CD4-positive, alpha-beta T cell treated with Interleukin-1 beta for 1 hour (primary cell): ENCODE measurements at places on chromosomes 13 and 19.

GRCh38 chr19:2385053-2385721 is 25.1 kb downstream of the TMPRSS9 start:
- DNase-seq = no peak

DNA sequence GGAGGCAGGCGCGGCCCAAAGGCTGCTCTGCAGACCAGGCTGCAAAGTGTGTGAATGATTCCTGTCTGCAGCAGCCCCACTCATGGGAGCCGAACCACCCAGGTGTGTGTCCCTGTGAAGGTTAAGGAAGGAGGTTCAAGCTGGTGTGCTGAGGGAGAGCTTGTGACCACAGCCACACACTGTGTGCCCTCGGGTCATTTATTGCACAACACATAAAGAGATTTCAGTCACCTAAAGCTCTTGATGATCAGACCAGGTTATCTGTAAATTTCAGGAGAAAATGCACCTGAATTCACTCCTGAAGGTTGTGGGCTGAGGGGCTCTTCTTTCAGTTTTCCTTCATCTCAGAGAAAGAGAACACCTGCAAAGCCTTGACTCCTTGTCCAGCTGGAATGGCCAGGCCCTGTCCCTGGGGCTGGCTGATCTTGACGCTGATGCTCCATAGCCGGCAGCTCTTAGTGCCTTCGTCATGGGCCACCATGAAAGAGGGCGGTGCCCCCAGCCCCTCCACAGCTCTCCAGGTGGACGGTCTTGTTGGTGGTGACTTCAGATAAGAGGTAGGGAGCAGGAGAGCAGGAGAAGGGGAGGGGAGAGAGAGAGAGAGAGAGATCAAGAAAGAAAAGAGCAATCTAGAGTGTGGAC is 110.8 kb upstream of the C1QTNF9B start:
- no peak for DNase-seq

DNA sequence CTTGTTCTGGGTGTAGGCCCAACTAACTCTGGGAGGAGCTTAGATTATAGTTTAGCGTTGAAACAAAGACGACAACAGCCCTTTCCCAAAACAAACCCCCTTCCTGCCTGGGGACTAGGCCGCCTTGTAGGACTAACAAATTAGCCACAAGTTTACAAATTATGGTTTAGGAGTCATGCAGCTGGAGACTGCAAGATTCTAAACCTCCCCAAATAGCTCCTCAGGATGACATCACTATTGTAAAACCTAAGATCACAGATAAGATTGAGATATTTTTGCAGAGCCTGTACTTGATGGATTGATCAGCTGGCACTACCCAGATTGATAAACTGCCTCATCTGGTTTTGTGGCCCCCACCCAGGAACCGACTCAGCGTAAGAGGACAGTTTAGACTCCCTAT is 2.3 kb upstream of the SLC25A15 start:
- no peak for DNase-seq

GRCh38 chr19:1155352-1156304 is 18.4 kb downstream of the SBNO2 start:
- no peak for DNase-seq

GRCh38 chr13:42146359-42146758 is 97.9 kb downstream of the DGKH start:
- DNase-seq = no peak

GRCh38 chr13:52978989-52979388 is 49.6 kb upstream of the OLFM4 start:
- no peak for DNase-seq

- no peak for DNase-seq
Observed at GRCh38 chr13:78326633-78327032, 276.7 kb downstream of the POU4F1 start.

DNA sequence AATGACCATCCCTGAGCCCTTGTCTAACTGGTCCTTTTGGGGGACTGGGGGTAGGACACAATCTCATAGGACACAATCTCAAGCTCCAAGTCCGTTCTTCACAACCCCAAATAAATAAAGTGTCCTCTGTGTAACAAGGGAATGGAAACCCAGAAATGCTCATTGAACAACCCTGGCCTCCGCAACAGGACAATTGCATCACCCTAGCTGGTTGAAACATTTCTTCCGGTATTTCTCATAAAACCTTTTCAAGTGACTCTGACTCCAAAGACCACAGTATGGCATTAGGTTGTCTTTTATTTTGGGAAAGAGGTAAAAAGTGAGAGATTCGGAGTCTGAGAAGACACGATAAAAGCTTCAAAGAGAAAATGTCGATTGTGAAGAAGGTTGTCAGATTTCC is 186.6 kb downstream of the ZNF536 start:
- DNase-seq = no peak

- DNase-seq = no peak
Observed at GRCh38 chr19:47572635-47573034, 313 bp downstream of the ZNF541 start.
